Muscle of leg (tissue), 16 donors: ENCODE measurements at places on chromosomes 6 and 20. TPM values are rescaled to one million over a fixed set of nuclear protein-coding genes. Genes with fewer than 3 reads are reported as not detected.

DNA sequence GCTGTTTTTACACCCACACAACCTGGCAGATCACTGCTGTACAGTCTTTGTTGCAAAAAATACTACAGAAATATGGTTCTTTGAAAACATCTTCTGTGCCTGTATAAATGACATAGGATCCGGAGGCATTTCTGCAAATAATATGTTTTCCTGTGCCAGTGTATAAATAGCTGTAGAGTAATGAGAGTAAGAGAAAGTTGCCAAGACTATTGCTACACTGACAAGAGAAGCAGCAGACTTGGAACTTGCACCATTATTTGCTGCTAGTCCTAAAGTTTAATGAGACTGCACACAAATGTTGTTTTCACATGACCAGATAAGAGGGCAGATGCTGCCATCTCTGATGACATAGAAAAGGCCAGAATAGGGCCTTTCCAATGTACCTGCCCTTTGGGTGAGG is 50.0 kb upstream of the DTNBP1 start:
- no peak overlapping the region for H3K4me3 ChIP-seq
- peak; percentile 43 for DNase-seq
- H3K27ac ChIP-seq: no peak overlapping the region
- H3K36me3 ChIP-seq: no peaks in the 10 kb centered on the region

GRCh38 chr6:37709932-37710555 is 12.4 kb upstream of the MDGA1 start:
- H3K4me3 ChIP-seq: no peak overlapping the region
- H3K4me1 ChIP-seq: peaks cover 10% of the 10 kb centered on the region
- no peaks in the 10 kb centered on the region for H3K36me3 ChIP-seq

DNA sequence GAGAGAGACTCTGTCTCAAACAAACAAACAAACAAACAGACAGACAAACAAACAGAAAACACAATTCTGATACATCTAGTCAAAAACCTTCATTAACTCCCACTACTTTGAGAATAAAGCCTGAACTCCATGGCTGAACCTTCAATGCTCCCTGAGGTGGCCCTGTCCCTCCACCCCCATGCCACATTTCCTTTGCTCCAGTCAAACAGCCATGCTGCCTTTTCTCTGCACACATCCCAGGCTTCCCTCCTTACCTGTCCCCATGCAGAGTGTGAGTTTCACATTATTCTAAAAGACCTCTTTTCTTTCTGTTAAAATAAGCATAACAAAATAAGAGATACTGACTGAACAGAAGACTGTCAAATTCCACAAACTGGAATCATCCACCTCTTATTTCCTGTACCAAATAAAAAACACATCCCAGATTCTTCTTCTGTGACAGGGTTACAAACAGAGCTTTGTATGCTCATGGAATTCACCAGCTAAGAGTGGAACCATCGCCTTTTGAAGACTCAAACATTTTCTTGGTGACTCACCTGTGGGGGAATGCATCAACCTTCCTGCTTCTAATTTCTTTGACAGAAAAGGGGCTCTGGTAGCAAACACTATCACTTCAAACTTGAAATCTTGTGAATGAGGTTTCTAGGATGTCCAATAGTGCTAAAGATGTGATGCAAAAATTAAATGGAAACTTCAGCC is 71.0 kb upstream of the SLC22A16 start:
- peaks cover 5% of the 10 kb centered on the region for H3K27me3 ChIP-seq
- DNase-seq: no peak
- no peaks in the 10 kb centered on the region for H3K36me3 ChIP-seq
- H3K27ac ChIP-seq: no peak overlapping the region

PRSS16 gene
- polyA plus RNA-seq: 0.34 TPM

HCRTR2 gene
- polyA plus RNA-seq: not detected

DEFB132 gene
- polyA plus RNA-seq: not detected

NR2E1 gene
- not detected for polyA plus RNA-seq
